ENCODE measurements at places on chromosomes 7 and 10.

DNA sequence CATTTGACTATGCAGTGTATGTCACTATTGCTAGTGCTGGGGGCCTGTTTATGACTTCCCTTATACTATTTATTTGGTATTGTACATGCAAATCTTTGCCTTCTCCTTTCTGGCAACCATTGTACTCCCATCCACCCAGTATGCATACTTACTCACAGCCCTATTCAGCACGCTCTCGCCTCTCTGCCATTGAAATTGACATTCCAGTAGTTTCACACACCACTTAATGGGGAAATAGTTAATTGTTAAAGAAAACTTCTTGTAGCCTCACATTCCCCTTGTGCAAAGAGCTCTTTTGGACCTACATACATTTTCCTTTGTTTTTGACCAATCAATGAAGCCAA is 9.9 kb downstream of the CLDN12 start:
- H3K4me3 ChIP-seq: no peak overlapping the region
- DNase-seq: no peak
- H3K4me1 ChIP-seq: no peaks in the 10 kb centered on the region
- H3K27me3 ChIP-seq: no peaks in the 10 kb centered on the region
- H3K27ac ChIP-seq: no peak overlapping the region

DNA sequence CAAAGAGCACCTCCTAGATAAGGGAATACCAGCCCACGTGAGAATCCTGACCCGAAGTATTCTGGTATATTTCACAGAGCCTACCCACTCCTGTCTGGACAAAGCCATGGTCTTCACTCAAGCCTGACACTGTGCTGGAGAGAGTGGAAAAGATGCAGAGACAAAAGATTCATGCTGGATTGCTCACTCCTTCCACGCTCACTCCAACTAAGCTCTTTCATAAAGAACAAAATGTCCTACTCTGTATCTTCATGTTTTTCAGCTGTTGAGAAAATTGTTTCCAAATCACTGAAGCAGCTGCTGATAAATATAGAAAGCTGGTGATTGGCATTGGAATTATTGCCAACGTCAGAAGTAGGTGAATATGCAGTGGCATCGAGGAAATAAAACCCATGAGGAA is 106.0 kb downstream of the ABLIM1 start:
- DNase-seq: no peak
- no peaks in the 10 kb centered on the region for H3K36me3 ChIP-seq
- H3K27ac ChIP-seq: no peak overlapping the region
- H3K4me3 ChIP-seq: no peak overlapping the region
- no peaks in the 10 kb centered on the region for H3K27me3 ChIP-seq
- peaks cover 14% of the 10 kb centered on the region for H3K4me1 ChIP-seq

- DNase-seq: no peak
- H3K27me3 ChIP-seq: no peaks in the 10 kb centered on the region
- H3K4me3 ChIP-seq: no peak overlapping the region
- no peaks in the 10 kb centered on the region for H3K36me3 ChIP-seq
- H3K27ac ChIP-seq: no peak overlapping the region
- no peaks in the 10 kb centered on the region for H3K4me1 ChIP-seq
These were observed 274.4 kb downstream of the IPMK start for GRCh38 chr10:57993302-57993701.

GRCh38 chr10:62792261-62792660 is 12.3 kb upstream of the ADO start:
- no peak overlapping the region for H3K4me3 ChIP-seq
- no peak for DNase-seq
- H3K36me3 ChIP-seq: no peaks in the 10 kb centered on the region
- peaks cover 3% of the 10 kb centered on the region for H3K27me3 ChIP-seq

- H3K27ac ChIP-seq: no peak overlapping the region
- peaks cover 24% of the 10 kb centered on the region for H3K4me1 ChIP-seq
- DNase-seq: no peak
- no peaks in the 10 kb centered on the region for H3K27me3 ChIP-seq
- no peak overlapping the region for H3K4me3 ChIP-seq
These were observed 82.4 kb downstream of the SGMS1 start for GRCh38 chr10:50541317-50541716.

- H3K27me3 ChIP-seq: no peaks in the 10 kb centered on the region
- no peak overlapping the region for H3K4me3 ChIP-seq
- no peak for DNase-seq
These were observed 442.5 kb downstream of the SEMA3D start for GRCh38 chr7:84744385-84744784.

- H3K27me3 ChIP-seq: no peaks in the 10 kb centered on the region
- no peak overlapping the region for H3K4me3 ChIP-seq
- DNase-seq: no peak
- H3K27ac ChIP-seq: no peak overlapping the region
These were observed 75.5 kb downstream of the NRP1 start for GRCh38 chr10:33258967-33259366.

DNA sequence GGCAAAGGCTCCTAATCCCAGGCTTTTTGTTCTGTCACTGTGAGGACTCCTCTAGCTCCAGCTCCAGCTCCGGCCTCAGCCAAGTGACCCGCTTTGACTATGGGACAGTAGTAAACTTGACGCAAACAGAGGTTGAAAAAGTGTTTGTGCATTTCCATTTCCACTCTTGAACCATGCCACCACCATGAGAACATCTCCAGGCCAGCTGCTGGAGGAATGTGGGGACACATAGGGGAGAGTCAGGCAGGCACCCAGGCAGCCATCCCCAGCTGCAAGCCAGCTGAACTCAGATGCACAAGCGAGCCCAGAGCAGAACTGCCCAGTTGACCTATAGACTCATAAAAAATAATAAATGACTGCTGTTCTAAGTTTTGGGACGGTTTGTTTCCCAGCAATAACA is 224.7 kb downstream of the GRID1 start:
- no peaks in the 10 kb centered on the region for H3K27me3 ChIP-seq
- DNase-seq: no peak
- H3K4me3 ChIP-seq: no peak overlapping the region
- no peak overlapping the region for H3K27ac ChIP-seq
- no peaks in the 10 kb centered on the region for H3K36me3 ChIP-seq
- H3K4me1 ChIP-seq: no peaks in the 10 kb centered on the region

DNA sequence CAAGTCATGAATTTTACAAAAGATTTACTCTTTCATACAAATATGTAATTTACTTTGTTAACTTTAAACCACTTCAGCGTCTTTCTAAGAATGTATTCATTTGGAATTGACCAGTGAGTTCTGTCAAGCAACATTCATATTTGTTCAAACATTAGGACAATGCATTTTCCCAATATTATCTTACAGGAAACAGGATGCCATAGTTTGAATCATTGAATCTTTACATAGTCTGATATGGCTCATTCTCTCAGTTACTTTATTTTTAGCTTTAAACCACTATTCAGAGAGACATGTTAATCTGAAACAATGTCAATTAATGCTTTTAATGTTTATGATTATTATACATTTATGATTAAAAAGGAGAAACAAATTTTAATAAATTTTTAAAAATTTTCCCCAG is 21.1 kb upstream of the MEOX2 start:
- H3K36me3 ChIP-seq: no peaks in the 10 kb centered on the region
- H3K4me1 ChIP-seq: no peaks in the 10 kb centered on the region
- no peak overlapping the region for H3K4me3 ChIP-seq
- DNase-seq: no peak
- no peaks in the 10 kb centered on the region for H3K27me3 ChIP-seq

GRCh38 chr10:96061232-96061631 is 17.8 kb downstream of the CCNJ start:
- H3K27me3 ChIP-seq: no peaks in the 10 kb centered on the region
- H3K36me3 ChIP-seq: peaks cover 25% of the 10 kb centered on the region
- no peak for DNase-seq
- H3K27ac ChIP-seq: no peak overlapping the region
- H3K4me3 ChIP-seq: no peak overlapping the region

DNA sequence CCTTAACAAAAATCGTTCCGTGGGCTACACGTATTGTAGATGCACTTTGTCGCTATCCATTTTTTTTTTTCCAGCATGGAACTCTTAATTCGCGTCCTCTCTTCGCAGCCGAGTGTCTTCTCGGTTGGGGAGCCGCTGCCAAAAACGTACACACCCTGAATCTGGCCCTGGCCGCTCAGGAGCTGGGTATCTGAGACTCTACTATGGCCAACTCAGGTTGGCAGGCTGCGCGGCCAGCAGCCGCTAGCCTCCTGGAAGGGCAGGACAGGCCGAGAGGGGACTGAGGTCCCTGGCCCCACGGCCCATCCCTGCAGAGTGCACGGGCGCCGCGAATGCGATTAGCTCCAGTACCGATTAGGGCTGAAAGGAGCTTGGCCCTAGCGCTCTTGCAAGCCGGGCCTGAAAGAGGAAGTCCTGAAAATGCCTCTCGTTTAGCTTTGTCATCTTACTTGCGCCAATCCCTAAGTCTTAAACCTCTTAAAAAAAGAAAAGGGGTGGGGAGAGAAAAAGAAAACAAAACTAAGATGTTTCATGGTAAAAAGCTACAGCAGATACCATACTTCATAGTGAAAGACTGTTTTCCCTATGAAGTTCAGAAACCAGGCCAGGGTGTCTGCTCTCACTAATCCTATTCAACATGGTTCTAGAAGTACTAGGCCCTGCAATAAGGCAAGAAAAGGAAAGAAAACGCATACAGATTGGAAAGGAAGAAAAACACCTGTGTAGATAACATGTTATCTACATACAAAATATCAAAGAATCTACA is 113.2 kb upstream of the RHEB start:
- peaks cover 9% of the 10 kb centered on the region for H3K4me1 ChIP-seq
- H3K4me3 ChIP-seq: peak overlapping the region; percentile 76

GRCh38 chr10:131212763-131213325 is 98.7 kb downstream of the TCERG1L start:
- H3K4me1 ChIP-seq: no peaks in the 10 kb centered on the region
- H3K36me3 ChIP-seq: no peaks in the 10 kb centered on the region
- no peak for DNase-seq
- no peaks in the 10 kb centered on the region for H3K27me3 ChIP-seq
- H3K4me3 ChIP-seq: no peak overlapping the region

GRCh38 chr7:21305455-21306235 is 122.2 kb upstream of the SP4 start:
- no peak overlapping the region for H3K27ac ChIP-seq
- no peaks in the 10 kb centered on the region for H3K4me1 ChIP-seq
- no peaks in the 10 kb centered on the region for H3K36me3 ChIP-seq
- DNase-seq: no peak
- H3K27me3 ChIP-seq: no peaks in the 10 kb centered on the region

DNA sequence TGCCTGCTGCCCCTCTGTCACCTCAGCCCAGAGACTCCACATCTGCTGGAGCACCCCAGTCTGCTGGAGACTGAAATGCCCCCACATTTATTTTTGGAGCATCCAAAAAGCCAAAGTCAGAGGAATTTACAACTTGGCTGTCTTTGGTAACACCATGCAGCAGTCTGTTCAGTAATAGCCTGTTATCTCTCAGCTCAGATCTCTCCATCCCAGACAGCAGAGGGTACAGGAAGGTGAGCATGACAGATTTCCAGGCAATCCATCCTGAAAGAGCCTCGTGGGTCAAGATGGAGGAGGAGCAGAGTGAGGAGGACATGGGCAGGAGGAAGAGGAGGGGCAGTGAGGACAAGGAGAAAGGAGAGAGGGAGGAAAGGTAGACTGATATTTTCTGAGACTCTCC is 55.9 kb downstream of the GRID1 start:
- H3K36me3 ChIP-seq: no peaks in the 10 kb centered on the region
- H3K4me1 ChIP-seq: no peaks in the 10 kb centered on the region
- H3K4me3 ChIP-seq: no peak overlapping the region
- peaks cover 20% of the 10 kb centered on the region for H3K27me3 ChIP-seq
- no peak for DNase-seq

DNA sequence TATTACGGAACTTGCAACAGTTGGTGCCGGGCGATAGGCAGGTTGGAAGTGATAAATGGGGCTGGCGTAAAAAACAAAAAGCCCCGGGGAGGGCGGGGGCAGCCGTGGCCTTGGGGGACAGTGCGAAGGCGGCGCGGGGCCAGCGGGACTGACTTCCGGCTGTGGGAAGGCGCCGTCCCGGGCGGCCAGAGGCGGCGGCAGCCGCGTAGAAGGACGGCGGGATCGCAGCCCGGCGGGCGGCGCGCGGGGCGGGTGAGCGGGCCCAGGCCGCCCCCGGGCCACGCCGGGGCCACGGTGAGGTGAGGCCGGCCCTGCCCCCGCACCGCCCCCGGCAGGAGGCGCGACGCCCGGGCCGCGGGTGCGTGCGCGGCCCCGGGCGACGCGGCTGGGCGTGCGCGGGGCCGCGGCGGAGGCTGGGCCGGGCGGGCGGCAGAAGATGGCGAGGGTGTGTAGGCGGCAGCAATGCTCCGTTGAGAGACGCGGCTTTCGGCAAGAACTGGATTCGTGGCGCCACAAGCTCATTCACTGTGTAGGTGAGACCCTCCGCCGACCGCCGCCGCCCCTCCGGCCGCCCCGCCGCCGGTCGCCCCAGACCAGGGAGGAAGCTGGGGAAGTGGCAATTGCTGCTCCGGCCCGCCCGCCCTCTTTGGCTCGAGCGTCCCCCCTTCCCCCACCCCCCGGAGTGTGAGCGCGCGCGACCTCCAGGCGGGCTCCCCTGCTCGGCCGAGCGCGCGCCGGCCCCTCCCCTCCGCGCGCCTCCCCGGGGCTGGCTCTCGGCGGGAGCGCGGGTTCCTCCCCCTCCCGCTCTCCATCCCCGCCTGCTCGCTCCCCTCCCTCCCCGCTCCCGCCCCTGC is at the start of gene LCOR:
TSS of gene LCOR (plus strand) at position 432 of the 854 bp plus-strand sequence. CDS start 116,760 bp downstream, outside the sequence.
- H3K4me3 ChIP-seq: peak within 1 kb of the TSS; percentile 72
- peak within 1 kb of the TSS; percentile 83 for H3K27ac ChIP-seq
- DNase-seq: peak; percentile 90
- H3K27me3 ChIP-seq: no peaks in the 10 kb centered on the region
- H3K36me3 ChIP-seq: no peaks in the 10 kb centered on the region

DNA sequence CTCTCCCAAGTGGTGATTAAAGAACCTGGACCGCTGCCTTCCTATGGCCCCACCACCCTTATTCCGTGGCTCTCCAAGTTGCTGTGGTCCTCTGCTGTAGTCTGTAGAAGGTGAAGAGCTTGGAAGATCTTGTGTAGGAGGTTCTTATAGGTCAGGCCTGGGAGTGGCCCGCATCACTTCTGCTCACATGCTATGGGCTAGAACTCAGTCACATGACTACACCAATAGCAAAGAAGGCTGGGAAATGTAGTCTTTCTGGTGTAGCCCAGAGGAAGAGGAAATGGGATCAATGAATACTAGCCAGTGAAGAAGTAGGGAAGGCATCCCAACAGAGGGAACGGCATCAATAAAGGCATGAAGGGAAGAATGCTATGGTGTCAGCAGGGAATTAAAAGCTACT is 41.3 kb upstream of the AOAH start:
- peaks cover 25% of the 10 kb centered on the region for H3K4me1 ChIP-seq
- no peak overlapping the region for H3K4me3 ChIP-seq
- no peaks in the 10 kb centered on the region for H3K36me3 ChIP-seq
- no peak overlapping the region for H3K27ac ChIP-seq

DNA sequence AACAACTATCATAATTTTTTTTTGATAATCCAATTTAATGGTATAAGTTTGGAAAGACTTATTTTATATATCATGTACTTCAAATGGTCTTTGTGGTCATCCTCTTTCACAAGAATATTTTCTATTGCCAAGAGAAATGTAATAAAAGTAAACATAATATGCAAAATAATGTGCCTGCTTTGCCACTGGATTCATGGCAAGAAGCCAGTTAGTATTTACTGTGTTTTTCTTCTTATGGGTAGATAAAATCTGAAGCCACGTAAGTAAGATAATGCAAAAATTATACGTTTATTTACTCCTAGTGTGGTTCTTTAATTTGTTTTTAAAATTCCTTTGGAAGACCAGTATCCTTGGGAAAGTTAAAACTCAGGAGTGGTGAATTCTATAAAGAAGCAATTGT is 258.5 kb downstream of the ARL4A start:
- H3K4me3 ChIP-seq: no peak overlapping the region
- no peaks in the 10 kb centered on the region for H3K36me3 ChIP-seq
- DNase-seq: no peak
- H3K27me3 ChIP-seq: no peaks in the 10 kb centered on the region
- H3K27ac ChIP-seq: no peak overlapping the region

Data from T-cell (primary cell).